Esophagus mucosa (tissue), 1 donor: ENCODE measurements at places on chromosomes 6 and 20. TPM values are rescaled to one million over a fixed set of nuclear protein-coding genes. Genes with fewer than 3 reads are reported as not detected.

Gene EYS
- total RNA-seq = not detected

GRCh38 chr20:35284267-35284991 is at the start of gene EIF6:
TSS of gene EIF6 (minus strand) at chr20:35284772. CDS start at chr20:35284487, 285 bp downstream.
- peak; percentile 67 for ATAC-seq

Gene NTSR1
- total RNA-seq = not detected

Gene GINS1
- total RNA-seq = 8.6 TPM

Gene C20orf202
- 0.24 TPM for total RNA-seq

DNA sequence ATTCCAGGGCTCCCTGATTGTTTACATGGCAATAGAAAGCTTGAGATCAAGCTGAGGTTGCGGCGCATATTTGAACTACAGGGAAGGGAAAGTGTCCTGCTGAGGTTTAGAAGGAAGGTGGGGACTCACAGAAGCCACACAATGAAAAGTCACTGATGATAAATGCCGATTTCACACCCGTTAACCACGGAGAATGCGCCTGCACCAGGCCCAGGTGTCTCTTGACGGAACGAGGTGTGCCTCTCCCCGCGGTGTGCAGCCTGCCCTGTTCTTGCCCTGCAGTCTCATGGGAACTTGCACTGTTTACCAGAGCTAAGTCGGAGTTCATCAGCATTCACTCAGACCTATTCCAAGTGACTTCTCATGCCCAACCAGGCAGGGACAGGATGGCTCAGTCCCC is 90.3 kb downstream of the LY86 start:
- peak; percentile 69 for ATAC-seq

GRCh38 chr6:80438772-80439171 is 332.3 kb downstream of the BCKDHB start:
- ATAC-seq = peak; percentile 97

GRCh38 chr6:33082702-33083101 is 6.9 kb downstream of the HLA-DPB1 start:
- peak; percentile 54 for ATAC-seq

Gene RIPOR3
- 1.2 TPM for total RNA-seq

- ATAC-seq = no peak
Observed at GRCh38 chr20:63071541-63072181, 64.9 kb upstream of the BHLHE23 start.

Gene SAPCD1
- total RNA-seq = 0.64 TPM

Gene PAK5
- 0.52 TPM for total RNA-seq

- ATAC-seq = no peak
Observed at GRCh38 chr6:118996289-118996820, 61.4 kb upstream of the MCM9 start.

- no peak for ATAC-seq
Observed at GRCh38 chr6:88989215-88989614, 25.8 kb upstream of the RNGTT start.

- no peak for ATAC-seq
Observed at GRCh38 chr6:135728589-135728988, 122.9 kb upstream of the PDE7B start.

DNA sequence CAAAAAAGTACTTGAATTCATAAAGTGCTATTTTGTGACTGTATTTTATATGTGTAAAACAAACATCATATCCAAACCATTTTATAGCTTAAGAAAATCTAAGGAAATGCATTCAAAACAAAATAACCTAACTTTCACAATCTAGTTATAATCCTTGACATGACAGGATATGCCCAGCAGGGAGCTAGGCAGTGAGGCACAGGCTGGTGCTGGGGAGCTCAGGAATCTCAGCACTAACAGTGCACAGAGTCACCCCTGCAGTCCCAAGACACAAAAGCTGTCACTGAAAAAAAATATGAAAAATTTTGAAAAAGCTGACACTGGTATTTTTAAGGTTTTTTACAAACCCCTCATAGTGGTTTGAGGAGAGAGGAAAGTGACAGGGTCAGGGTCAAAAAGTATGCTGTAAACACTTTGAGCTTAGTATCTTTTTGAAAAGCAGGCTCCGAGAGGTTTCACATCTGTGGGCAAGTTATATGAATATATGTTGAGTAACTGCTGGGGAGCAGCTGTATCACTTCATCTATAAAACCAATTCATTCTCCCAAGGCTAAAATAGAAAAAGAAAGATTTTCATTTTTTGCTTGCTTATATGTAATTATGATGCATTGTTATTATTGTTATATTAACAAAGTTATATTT is 24.1 kb downstream of the LGSN start:
- no peak for ATAC-seq

DNA sequence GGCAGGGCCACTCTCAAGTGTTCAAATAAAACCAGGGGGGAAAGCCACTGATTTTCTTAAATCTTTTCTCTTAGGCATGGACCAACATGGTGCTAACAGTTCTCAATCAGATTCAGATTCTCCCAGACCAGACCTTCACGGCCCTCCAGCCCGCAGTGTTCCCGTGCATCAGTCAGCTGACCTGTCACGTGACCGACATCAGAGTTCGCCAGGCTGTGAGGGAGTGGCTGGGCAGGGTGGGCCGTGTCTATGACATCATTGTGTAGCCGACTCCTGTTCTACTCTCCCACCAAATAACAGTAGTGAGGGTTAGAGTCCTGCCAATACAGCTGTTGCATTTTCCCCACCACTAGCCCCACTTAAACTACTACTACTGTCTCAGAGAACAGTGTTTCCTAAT is 41.5 kb upstream of the SMIM28 start:
- ATAC-seq = no peak

DNA sequence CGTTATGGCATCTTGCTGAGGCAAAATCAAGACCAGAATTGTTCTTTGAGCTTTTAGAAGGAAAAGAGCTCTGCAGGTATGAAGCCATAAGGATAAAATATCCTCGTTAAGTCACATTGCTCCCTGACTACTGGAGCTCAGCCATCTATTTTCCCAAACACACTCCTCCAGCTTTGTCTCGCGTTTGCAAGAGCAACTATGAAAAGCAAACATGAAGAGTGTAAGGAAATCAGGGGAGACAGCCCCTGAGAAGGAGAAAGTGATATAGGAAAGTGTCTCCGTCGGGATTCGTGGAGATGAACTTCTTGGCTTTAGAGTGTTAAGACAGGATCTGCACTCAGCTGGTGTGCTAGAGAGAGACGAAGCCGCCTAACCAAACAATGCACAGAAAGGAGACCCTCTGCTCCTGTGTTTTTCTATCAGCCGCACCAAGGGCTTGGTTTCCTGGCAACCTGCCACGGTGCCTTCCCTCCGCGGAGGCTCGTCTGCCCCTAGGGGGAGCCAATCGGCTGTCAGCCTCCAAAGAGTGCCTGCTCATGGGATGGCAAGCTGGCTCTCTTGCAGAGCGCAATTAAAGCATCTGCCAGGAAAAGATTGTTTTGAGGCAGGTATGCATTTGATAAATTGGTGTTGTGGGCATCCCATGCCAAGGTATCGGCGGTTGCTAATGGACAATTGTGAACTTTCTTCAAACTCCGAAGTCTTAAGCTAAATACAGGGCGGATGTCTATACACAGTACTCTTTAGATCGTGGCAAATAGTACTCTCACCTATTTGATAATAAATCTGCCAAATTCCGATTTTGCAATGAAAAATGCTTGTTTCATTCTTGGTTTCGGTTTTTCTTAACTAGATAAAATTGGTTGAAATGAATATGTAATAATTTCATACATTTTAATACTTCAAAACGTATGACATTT is 603.2 kb downstream of the RNF144B start:
- ATAC-seq = no peak

GRCh38 chr6:22149096-22149495 is 147.7 kb downstream of the PRL start:
- no peak for ATAC-seq

- ATAC-seq = peak; percentile 94
Observed at GRCh38 chr6:110140650-110141049, 38.8 kb downstream of the WASF1 start.

Gene GGTLC1
- total RNA-seq = not detected

Gene SCGN
- not detected for total RNA-seq

Gene TCF21
- total RNA-seq = 0.72 TPM

Gene FUCA2
- total RNA-seq = 20.1 TPM

DNA sequence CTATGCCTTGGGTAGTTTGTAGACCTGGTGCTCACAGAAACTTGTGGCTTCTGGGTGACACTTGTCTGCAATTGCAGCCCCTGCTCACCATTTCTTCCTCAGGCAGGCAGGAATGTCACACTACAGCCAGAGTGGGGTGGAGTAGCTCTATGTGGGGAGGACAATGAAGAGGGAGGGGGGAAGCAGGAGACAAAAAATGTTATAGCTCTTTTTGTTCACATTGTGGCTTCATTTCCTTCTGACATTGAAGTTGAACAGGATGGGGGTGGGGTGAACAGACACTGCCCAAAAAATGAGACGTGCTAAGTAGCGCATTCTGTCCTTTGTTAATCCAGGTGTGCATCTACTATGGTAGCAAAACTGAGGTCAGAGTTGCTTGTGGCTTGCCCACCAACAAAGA is at the start of gene THEMIS:
Gene THEMIS (minus strand): TSS at position 124 of the 400 bp plus-strand sequence. CDS start 126 bp downstream, outside the sequence.
- no peak for ATAC-seq

DNA sequence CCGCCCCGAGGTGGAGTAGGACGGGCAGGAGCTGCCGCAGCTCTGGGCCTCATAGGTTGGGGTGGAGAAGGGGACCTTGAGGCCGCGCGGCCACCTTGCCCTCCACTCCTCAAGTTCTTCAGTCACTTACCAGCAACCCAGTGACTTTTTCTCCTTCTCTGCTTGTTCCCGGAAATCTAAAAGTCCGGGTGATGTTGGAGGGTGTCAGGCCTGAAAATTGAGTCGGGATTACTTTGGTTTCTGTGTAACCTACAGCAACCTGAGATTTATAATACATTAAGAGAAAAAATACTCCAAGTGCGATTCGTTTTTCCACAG is 338 bp downstream of the RWDD1 start:
- ATAC-seq = no peak

GRCh38 chr6:98639089-98639635 is 195.2 kb upstream of the POU3F2 start:
- no peak for ATAC-seq

DNA sequence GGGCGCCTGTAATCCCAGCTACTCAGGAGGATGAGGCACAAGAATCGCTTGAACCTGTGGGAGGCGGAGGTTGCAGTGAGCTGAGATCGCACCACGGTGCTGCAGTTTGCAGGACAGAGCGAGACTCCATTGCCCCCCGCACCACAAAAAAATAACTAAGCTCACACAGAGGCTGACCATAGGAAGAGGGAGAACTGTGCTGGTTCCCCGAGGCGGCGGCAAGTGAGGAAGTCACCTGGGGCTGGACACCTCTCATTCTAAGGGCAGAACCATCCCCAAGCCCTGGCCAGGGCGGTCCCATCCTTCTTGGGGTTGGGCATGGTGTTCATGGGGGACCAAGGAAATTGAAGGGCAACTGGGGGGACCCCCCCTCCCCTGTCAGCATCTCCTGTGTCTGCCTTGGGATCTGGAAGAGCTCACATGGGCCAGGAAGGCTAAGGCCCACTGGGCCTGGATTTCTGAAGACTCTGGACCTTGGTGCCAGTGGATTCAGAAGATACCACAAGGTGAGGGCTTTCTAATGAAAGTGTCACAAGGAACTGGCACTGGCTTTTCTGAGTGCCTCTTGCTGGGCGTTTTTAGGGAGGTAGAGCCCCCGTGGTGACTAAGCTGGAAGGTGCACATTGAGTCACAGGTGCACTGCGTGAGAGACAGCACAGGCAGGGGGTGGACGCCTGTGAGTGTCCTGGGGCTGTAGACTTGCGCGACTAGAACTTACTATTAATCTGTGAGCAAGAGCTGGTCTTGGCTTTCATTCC is 11.5 kb downstream of the IRF4 start:
- ATAC-seq = no peak

GRCh38 chr6:131660195-131660594 is 23.1 kb downstream of the ENPP3 start:
- ATAC-seq = peak; percentile 93

DNA sequence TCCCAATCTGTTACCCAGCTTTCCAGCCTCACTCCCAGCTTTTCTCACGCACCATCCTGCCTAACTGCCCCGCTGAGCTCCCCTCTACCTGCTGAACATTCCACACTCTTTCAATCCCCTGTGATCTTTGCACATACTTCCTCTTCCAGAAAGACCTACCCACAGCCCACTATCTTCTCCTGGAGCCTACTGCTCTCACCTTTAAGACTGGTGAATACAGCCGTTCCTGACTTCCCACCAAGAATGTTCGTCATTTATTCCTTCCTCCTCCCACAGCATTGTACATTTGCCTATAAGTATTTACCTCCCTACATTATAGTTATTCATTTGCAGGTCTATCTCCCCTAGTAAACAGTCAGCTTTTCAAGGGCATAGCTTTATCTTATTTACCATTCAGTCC is 61.9 kb upstream of the MBOAT1 start:
- ATAC-seq = no peak

DNA sequence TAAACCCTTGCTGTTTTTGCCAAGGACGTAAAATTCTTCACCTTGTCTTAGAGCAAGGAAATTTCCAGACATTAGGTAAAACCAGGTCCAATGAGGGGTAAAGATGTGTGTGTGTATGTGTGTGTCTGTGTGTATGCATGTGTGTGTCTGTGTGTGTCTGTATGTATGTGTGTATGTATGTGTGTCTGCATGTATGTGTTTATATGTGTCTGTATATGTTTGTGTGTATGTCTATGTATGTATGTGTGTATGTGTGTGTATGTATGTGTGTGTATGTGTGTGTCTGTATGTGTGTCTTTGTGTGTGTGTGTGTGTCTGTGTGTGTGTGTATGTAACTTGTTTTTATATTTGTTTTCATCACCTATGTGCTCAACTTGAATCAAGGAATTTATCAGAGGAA is 373.7 kb downstream of the TAF4 start:
- no peak for ATAC-seq

DNA sequence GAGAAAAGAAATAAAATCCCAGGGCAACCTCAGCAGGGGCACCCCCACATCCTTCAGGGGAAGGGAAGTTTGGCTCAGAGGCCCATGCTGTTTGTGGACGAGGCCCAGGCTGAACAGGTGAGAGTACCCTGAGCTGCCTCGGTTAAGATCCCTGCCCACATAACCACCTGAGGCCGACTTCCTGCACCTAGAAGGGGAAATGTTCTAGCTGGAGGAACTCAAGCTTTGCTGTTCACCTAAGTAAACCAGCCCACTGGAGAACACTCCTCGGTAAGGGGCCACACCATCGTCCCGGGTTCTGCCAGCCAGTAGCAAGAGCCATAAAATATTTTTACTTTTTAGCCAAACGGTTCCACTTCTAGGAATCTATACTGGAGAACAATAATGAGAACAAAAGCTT is 88.2 kb downstream of the SLC23A2 start:
- no peak for ATAC-seq

Gene XKR7
- total RNA-seq = not detected

Gene MAP7
- total RNA-seq = 29.9 TPM

DNA sequence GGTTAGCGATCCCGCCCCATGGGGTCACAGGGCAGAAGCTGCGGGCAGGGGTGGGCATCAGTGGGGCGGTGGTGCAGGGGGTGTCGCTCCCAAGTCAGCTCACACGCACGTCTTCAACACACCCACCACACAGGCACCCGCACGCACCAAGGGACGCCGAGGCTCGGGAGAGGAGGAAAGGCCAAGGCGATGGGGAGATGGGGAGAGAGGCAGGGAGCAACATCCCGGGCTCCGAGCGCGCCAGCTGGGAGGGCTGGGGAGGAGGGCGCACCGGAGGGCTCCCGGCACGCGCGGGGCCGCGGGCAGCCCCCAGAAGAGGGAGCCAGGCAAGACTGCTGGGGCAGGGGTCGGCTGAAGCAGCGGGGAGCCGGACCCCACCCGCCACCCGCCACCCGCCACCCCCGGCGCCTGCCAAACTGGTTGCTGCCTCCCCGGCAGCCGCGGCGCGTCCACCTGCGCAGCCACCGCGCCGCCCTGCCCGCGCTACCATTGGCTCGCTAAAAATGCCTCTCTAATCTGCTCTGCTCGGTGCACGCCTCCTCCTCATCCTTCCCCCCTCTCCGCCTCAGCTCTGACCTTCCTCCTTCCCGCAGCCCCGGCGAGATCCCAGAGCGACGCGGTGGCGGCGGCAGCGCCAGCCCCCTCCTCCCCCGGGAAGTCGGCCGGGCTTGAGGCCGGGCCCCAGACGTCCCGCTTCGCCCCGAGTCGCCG is at the start of gene PACSIN1:
Gene PACSIN1 (plus strand): TSS at position 546 of the 711 bp plus-strand sequence. CDS start 60,230 bp downstream, outside the sequence.
- peak; percentile 58 for ATAC-seq

Gene SIRPG
- 0.60 TPM for total RNA-seq
